GM06990 (cell line): ENCODE measurements at places on chromosomes 1 and 21.

DNA sequence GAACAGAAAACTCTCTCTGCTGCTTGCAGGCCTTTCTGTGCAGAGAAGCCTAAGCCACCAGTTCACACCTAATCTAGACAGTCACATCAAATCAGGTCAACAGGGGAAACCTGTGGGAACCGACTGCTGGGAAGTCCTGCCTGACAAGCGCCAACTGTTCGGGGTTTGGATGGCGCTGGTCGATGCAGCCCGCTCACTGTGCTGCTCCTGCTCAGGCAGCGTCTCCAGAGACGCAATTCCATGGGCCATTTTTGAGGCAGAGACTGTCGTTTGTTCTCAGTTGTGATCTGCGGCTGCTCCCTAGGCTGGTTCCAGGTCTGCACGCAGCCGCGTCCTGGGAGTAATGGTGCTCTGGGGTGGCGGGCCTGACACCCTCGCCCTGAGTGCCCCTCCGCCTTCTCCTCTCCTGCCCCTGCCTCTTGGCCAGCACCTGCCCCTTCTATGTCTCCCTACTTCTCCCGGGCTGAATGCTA is 1.4 kb downstream of the AGT start:
- no peak for DNase-seq

DNA sequence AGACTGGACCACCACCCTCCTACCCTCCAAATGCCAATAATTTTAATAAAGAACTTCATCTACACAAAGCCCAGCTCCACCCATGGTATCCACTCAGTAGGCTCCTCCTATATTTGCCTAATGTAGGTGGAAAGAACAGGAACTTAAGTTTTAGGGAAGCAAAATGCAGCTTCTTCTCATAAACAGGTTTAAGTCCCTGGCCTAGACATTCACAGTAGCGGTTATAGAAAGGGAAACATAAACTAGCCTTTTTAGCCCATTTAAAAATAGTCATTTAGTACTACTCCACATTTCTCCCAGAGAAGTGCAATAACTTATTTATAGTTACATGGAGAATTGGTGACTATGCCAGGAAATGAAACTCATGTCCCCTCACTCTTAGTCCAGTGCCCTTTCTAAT is 56.6 kb upstream of the CPLANE2 start:
- DNase-seq: no peak

DNA sequence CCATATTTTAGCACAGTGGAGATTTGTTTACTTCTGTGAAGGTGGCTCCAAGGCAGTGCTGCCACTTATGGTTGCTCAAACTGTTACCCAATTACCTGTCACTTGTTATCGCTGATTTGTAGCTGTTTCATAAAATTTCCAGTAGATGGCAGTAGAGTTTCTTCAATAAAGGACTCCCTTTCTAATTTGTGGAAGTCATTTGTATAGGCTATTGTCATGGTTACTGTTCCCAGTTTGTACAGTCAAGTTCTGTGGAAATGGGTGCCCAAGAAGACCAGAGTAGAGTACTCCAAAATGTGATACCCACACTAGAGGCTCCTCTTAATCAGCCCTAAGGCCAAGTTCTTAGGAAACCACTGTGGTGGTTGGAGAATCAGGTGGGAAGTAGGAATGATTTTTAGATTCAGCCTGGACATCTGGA is 186.1 kb downstream of the CLEC20A start:
- no peak for DNase-seq

GRCh38 chr1:178749581-178750166 is 24.6 kb downstream of the RALGPS2 start:
- no peak for DNase-seq

DNA sequence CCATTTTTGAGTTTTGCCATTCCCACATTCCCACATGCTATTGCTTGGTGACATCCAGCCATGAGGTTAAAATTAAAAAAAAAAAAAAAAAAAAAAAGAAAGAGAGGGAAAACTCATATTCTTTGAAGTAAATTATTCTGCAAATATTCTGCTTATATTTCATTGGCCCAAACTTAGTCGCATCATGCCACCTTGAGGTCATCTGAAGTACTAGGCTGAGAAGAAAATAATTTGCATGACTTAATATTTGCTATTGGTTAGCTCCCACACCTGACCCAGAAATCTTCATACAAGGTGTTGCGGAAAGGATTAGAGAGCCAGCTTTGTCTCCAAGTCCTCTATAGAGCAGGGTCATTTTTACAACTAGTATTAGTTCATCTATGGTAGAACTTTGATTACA is 2206.0 kb downstream of the MRPL39 start:
- DNase-seq: no peak

GRCh38 chr1:24075590-24075854 is 36.4 kb downstream of the MYOM3 start:
- no peak for DNase-seq

GRCh38 chr1:54299037-54299436 is 99.1 kb downstream of the MRPL37 start:
- no peak for DNase-seq

DNA sequence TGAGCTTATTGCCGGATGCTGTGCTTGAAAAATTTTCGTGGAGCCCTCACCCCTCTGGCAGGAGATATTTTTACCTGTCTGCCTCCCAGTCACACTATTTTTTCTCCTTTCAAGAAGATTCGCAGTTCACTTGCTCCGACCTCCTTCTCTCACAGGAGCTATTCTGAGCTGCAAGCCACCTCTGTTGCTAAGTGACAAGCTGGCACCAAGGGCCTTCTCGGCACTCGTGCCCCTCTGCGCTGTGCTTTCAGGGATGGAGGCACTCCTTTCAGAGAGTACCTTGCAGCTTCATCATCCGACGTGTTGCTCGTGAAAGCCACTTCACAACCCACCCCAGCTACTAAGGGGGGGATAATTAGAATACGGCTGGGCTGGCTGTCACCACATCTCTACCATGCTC is 11.6 kb downstream of the SLC6A17 start:
- DNase-seq: no peak

DNA sequence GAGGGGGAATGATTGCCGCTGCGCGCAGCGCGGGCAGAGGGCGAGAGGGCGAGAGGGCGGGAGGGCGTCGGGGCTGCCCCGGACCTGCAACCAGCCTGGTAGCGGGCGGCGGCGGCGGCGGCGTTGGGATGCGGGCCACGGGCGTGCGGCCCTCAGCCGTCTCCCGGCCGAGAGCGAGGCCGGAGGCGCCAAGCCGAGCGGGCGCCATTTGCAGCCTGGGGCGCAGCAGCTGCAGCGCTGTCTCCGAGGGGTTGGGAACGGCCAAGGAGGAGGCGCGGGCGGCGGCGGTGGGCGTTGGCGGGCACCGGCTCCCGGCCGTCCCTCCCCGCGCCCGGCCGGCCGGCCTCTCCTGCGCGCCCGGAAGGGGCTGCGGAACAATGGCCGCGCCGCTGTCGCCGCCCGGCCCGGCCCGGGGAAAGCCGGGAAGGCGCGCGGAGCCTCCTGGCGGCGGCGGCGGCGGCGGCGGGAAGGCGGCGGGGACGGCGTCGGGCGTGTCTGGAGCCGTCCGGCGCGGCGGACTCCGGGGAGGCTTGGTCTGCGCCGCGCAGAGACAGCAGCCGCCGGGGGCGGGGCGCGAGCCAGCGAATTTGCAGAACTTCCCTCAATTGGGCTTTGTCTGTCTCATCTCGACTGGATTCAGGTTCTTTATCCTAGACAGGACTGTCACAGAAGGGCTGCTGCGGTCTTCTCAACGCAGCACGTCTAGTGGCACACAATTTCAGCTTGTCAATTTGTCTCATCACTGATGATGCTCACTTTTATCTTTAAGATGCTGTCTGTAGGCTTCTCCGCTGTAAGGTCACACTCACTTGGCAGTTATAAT is 35.7 kb downstream of the ZBTB8B start:
- DNase-seq: peak; percentile 63

DNA sequence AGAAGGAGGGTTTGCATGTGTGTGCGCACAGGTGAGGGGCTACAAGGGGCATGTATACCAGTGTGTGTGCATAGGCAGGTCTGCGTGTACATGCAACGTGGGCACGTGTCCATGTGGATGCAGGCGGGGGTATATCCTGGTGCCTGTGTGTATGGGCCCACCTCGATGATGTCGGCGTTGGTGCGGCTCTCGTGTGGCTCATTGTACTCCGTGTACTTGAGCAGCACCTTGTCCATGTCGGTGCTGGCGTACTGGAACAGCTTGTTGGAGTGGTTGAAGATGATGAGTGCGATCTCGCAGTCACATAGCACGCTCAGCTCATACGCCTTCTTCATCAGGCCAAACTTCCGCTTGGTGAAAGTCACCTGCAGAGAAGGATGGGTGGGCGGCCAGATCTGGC is 18.3 kb downstream of the MEF2D start:
- DNase-seq: no peak

DNA sequence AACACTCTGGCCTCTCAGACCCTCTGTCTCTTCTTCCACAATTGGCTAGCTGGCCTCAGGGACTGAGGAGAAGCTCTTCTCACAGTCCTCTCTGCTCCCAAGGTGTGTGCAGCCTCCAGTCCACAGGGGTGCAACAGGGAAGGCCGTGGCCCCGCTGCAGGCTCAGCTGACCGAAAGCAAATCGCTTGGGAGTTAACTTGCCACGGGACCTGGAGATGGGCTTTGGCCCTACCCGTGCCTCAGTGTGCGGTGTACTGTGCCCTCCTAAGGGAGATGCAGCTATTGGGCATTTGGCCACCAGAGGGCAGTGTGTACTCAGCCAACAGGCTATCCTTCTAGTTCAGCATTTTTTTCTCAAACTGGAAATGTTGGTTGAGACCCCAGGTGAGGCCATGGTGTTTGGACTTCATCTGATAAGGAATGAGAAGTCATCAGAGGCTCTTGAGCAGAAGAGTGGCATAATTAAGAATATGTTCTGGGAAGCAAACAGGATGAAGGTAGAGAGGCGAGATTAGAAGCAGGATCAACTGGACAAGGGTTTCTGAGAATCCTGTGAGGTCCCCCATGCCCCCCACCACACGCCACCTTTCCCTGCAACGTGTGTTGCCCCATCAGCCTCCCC is 42.5 kb upstream of the TMEM125 start:
- peak; percentile 33 for DNase-seq

DNA sequence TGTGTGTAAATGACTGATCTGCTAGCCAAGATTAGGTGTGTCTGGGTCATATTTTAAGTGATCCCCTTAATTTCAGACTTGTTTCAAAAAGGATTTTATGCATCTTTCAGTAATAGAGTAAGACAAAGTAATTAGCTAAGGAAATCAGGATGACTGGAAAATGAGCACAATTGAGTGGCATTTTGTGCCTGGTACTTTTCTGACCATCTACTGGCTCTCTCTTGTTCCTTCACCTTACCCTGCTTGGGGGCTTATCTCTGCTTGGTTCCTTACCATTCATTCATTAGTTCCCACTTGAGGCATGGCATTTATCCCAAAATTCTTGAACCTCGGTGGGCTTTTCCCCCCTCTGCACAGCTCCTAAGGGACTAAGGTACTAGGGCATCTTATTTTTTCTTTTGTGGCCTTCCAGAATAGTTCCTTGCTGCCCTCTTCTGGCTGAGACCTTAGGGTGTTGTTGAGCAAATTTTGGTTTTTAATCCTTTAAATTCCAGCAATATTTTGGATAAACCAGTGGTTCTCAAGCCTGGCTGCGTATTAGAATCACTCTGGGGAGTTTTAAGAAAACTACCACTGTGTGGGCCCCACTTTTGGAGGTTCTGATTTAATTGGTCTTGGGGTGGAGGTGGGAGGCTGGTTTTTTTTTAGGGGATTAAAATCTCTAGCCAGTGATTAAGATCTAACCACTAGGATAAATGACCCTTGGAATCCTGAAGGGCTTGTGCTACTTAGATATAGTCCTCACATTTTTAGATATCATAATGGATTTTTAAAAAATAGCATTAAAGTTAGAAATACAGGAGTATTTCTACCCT is 50.8 kb downstream of the HS2ST1 start:
- DNase-seq: no peak

DNA sequence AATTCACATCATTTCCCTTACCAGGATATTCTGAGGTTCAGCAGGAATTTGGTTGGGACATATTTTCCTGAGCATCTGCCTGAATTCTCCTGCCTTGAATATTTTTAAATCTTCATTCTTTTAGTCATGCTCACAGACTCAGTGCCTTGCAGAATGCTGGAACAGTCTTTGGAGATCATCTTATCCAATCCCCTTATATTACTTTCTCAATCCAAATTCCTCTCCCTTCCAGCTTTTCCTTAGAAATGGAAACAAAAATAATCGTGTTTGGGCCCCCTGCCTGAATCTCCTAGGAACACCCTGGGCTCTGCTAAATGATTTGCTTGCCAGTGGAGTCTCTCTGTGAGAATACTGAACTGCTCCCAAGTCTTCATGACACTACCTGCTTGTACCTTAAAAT is 38.4 kb downstream of the LHX8 start:
- no peak for DNase-seq

- DNase-seq: no peak
Observed at GRCh38 chr21:36511484-36512220, 31.7 kb upstream of the CLDN14 start.

- no peak for DNase-seq
Observed at GRCh38 chr1:183879966-183880365, 75.0 kb downstream of the RGL1 start.

DNA sequence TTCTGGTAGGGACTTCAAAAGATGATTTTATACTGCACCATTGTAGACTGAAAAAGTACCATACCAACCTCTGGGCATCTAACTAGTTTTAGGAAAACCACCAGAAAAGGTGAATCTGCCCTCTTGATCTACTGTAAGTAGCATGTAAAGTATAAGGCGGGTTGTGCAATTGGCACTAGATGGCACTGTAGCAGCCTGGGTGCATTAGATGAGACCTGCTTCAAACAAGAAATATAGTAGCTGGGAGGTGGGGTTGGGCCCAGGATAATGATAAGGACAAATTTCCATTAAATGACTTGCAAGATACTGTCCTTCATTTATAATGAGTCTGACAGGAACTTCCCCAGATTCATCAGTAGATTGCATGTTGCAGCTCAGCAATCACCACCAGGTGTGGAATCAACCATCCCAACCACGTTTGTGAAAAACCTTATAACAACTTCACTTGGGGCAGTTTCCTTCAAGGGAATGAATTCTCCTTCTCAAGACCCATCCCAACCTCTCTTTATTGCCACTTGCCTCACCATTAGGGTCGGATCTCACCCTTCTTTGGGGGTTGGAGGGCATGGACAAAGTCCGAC is 37.3 kb upstream of the IL10 start:
- no peak for DNase-seq

- no peak for DNase-seq
Observed at GRCh38 chr21:44766818-44767354, 34.7 kb downstream of the UBE2G2 start.

GRCh38 chr21:35077466-35077865 is 28.4 kb upstream of the RUNX1 start:
- no peak for DNase-seq

DNA sequence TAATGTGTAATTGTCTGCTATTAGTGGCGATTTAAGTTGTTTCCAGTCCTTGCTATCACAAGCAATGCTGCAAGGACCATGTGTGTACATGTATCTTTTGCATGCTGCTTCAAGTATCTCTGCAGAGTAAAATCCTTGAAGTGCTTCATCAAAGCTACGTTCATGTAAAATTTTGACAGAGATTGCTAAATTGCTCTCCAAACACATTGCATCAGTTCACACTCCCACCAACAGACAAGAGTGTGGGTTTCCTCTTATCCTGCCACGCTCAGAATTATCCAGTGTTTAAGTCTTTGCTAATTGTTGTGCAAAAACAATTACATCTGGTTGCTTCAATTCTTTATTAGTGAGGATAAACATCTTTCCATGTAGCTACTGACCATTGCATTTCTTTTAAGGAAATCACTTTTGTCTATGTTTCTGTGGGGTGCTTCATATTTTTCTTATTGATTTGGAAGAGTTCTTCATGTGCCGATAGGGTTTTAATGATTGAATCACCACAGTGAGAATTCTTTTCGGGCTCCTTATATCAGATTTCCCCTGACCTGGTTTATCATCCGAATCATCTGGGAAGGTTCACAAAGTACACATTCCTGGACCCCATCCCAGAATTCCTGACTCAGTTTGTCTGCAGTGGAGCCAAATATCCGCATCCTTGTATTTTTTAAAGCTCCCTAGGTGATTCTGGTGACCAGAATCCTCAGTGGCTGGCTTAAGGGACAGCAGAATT is 56.3 kb upstream of the GALNT2 start:
- no peak for DNase-seq
